Bronchial epithelial cell (primary cell): ENCODE measurements at places on chromosomes 6 and 20. TPM values are rescaled to one million over a fixed set of nuclear protein-coding genes. Genes with fewer than 3 reads are reported as not detected.

GRCh38 chr6:162109480-162110050 lies 618.0 kb downstream of the PRKN start:
- DNase-seq, result peak; percentile 86

- DNase-seq, result no peak
These were observed 126.1 kb downstream of the PXDC1 start for GRCh38 chr6:3625149-3625979.

DNA sequence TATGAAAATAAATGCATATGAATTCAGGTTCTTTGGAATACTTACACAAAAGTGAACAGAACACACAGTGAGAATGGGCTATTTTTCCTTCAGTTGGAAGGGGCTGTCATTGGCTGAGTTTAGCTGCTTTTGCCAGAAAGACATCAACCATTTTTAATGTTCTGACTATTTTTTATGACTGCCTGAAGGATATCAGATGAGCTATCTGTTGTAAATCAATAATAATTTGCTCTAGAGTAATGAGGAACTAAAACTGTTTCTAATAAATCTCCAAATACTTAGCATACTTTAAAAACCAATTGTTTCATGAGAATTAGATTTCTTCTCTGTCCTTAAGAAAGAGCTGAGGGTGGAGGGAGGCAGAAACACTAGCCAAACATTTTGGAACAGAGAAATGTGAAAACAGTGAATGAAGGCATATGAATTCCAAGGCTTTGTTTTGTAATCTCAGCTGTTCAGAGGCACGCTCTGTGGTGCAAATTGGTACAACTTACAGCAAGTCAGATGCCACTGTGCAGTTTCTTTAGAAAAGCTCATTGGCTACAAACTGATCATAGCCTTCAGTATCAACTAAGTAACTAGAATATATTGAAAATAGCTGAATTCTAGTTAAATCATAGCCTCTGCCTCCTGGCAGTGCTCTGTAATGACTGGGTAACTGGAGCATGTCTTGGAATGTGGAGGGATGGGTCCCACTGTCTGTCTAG lies 228.9 kb upstream of the JAG1 start:
- DNase-seq, result no peak

DNA sequence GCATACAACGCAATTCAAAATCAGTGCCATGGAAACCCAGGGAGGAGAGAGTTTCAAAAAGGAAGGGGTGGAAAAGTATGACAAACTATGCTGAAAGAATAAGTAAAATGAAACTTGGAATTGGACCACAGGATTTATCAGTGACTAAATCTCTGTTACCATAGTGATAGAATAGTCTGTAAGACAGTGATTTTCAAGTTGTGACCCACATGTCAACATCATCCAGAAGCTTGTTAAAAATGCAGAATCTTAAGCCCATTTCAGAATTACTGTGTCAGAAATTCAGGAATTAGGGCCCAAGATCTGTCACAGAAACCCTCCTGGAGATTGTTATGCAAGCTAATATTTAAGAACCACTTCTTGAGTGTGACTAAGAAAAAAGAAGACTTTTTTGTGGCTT lies 417.7 kb upstream of the JAG1 start:
- DNase-seq, result no peak

DNA sequence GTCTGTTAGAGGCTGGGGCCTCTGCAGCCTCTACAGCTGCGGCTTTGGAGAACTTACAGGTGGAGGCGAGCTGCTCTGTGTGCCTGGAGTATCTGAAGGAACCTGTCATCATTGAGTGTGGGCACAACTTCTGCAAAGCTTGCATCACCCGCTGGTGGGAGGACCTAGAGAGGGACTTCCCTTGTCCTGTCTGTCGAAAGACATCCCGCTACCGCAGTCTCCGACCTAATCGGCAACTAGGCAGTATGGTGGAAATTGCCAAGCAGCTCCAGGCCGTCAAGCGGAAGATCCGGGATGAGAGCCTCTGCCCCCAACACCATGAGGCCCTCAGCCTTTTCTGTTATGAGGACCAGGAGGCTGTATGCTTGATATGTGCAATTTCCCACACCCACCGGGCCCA lies 2.6 kb downstream of the TRIM39 start:
- no peak for DNase-seq

GRCh38 chr6:144143106-144143505 lies 7.2 kb upstream of the STX11 start:
- no peak for DNase-seq

DNA sequence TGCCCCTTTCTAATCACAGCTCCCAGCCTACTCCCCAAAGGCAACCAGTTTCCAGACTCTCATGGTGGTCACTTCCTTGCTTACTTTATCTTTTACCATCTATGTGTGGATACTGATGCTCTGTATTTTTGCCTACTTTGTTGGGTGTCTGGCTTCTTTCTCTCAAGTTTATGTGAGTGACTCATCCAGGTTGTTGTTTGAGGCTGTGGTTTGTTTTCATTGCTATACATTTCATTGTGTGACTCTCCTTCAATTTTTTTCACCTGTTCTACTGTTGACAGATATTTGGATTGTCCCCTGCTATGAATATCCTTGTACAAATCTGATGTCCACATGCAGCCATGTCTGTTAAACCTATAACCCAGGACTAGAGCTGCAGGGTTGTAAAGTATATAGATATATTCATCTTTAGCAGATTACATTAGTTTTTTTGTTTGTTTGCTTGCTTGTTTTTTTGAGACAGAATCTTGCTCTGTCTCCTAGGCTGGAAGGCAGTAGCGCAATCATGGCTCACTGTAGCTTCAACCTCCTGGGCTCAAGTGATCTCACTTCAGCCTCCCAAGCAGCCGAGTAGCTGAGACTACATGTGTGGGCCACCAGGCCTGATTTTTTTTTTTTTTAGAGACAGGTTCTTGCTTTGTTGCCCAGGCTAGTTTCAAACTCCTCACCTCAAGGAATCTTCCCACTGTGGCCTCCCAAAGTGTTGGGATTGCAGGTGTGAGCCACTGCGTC lies 72.9 kb upstream of the EEF1E1 start:
- DNase-seq, result peak; percentile 30

DNA sequence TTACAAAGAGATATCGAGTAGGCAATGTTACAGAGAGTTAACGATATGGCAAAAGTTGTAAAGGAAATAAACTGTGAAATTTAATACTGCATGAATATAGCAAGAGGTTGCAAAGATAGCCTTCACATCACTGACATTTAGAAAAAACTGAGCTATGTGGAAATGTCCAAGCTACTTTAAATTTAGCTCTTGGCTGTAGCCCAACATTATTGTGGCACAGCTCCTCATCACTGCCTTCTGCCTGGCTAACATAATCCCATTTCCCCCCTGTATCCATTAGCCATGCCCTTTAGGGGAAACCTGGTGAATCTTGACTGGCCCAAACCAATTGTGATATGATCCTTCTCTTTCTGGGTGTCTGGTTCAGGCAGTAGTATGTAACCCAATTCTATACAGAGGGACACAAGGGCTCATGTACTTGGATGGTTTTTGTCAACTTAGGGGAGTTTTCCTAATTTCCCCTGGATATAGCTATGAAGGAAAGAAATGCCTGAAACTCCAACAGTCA lies 115.4 kb downstream of the PFDN4 start:
- DNase-seq, result no peak

DNA sequence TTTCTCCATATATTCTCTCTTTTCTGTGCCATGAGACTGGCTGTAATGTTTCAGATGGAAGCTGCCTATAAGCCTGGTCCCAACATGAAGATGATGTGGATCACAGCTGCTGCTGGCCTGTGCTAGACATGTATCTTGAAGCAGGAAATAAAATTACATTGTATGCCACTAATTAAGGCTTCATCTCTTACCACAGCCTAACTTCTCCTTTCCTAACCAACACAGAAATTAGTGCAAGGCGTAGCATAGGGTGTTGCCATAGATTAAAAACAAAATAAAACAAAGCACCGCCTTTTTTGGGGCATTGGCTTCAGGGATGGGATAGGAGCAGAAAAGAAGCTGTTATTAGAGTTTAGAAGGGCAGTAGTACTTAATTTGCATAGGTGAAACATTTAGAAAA lies 4.7 kb upstream of the SLC17A4 start:
- DNase-seq, result no peak

- no peak for DNase-seq
These were observed 222.9 kb downstream of the DLL1 start for GRCh38 chr6:170067923-170068360.

- no peak for DNase-seq
These were observed 25.3 kb upstream of the CD83 start for GRCh38 chr6:14092316-14092715.

GRCh38 chr20:63128367-63128766 lies 87.6 kb downstream of the YTHDF1 start:
- no peak for DNase-seq

DNA sequence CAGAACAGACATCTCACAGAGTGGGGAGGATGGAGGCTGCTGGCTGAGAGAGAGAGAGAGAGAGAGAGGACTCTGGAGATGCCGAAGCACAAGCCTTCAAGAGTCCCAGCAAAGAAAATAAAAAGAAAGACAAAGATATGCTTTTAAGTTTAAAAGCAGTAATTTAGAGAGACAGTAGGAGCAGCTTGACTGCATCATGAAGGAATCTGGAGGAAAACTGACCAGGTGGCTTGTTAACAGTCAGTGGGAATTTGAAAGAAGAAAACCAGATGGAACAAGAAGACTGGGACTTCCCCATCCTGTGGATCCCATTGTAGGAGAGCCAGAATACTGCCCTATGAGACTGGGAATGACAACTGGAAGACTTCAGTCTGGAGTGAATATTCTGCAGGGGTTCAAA lies 46.3 kb upstream of the PLN start:
- DNase-seq, result no peak

DNA sequence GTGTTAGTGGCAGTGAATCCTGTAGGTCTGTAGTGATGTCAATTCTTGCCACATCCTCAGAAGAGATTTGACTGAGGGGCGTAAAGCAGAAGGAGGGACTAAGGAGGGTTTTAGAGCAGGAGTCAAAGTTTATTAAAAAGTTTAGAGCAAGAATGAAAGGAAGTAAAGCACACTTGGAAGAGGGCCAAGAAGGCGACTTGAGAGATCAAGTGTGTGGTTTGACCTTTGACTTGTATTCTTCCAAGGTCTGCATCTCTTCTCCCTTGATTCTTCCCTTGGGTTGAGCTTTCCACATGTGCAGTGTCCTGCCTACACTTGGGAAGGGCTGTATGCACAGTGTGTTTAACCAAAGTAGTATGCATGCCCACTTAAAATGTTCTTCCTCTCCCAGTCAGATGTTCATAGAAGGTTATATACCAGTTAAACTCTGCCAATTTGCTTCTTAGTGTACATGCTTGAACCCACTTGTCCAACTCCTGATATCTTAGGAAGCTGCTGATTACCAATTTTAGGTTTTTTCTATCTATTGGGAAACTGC lies 627.6 kb downstream of the MMUT start:
- no peak for DNase-seq

DNA sequence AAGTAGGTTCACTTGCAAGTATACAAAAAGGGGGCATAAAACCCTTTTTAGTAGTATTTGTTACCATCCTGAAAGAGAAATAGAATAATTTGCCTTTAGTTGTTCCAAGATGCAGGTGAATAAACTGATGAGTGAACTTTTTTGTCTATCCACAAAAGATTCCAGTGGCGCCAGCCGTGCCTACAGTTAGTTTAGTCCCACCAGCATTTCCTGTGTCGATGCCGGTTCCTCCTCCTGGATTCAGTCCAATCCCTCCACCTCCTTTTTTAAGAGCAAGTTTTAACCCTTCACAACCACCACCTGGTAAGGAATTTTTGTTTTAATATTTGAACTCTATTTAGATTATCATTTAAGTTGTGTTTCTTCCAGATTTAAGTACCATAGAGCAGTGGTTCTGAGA lies 90.9 kb downstream of the SCAF8 start:
- no peak for DNase-seq

- no peak for DNase-seq
These were observed 119.7 kb upstream of the BEND3 start for GRCh38 chr6:107235007-107235406.

DNA sequence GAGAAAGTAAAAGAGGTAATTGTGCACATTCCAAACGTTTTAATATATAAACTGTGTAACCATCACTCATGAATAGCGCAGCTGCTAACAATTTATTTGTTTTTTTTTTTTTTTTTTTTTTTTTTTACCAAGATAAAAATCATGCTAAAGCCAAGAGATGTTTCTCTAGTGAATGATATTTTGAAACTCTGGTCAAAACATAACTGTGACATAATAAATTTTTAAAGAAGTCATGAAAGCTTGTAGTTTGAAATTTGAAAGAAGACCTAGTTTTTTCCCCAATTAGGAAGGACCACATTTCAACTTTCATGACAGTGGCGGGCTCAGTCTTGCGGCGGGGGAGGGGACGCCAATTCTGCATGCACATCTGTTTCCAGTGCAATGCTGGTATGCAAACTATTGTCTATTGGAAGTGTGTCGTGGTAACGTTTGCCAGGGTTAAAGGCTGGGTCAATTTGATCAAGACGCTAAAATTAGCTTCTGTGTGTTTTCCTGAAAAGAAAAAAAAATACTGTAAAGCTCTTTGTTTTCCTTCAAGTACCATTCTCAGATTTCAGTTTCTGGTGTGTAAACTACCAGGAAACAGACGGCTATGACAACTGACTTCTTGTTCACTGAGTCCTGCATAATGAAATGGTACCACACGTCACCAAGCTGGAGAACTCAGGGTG lies 211.9 kb downstream of the FOXC1 start:
- DNase-seq, result no peak

- no peak for DNase-seq
These were observed 85.3 kb downstream of the CD164 start for GRCh38 chr6:109296971-109297372.

GRCh38 chr6:118921084-118921483 lies 13.9 kb downstream of the MCM9 start:
- DNase-seq, result no peak

- DNase-seq, result no peak
These were observed 1129.5 kb upstream of the MAP3K7 start for GRCh38 chr6:91716361-91716760.

- peak; percentile 71 for DNase-seq
These were observed 155.7 kb upstream of the SASH1 start for GRCh38 chr6:148186916-148187315.

GRCh38 chr20:56875052-56875659 lies 246.1 kb downstream of the TFAP2C start:
- DNase-seq, result peak; percentile 92

PRSS16 gene
- total RNA-seq, result 4.5 and 15.1 TPM in 2 replicates

UNC5CL gene
- total RNA-seq, result 0.26 TPM in 2 replicates

TBXT gene
- not detected in 2 replicates for total RNA-seq

C6orf58 gene
- not detected in 2 replicates for total RNA-seq

BTNL2 gene
- total RNA-seq, result 0.13 and 0.26 TPM in 2 replicates

PLA2G7 gene
- not detected in 2 replicates for total RNA-seq

C6orf15 gene
- total RNA-seq, result 0.13 TPM in 1 of 2 replicates, not detected in the other

RBM38 gene
- 6.8 and 7.6 TPM in 2 replicates for total RNA-seq

ADTRP gene
- 11.3 and 17.6 TPM in 2 replicates for total RNA-seq

SLC26A8 gene
- not detected in 2 replicates for total RNA-seq

TXNDC5 gene
- 297 and 360 TPM in 2 replicates for total RNA-seq

ULBP2 gene
- 2.4 and 12.2 TPM in 2 replicates for total RNA-seq

SCRT2 gene
- total RNA-seq, result not detected in 2 replicates

CYP21A2 gene
- total RNA-seq, result under 0.01 TPM in 1 of 2 replicates, not detected in the other

HTR1B gene
- total RNA-seq, result under 0.01 and 0.26 TPM in 2 replicates
